NCI-H2081 treated with DMSO at 0.1 percent for 48 hours (cell line): ENCODE measurements at places on chromosomes 3 and 15.
A peak's percentile ranks its signal among the peaks of the same experiment; 100 is the strongest.

- DNase-seq, result no peak
These were observed 55.4 kb downstream of the CYP19A1 start for GRCh38 chr15:51283026-51283425.

DNA sequence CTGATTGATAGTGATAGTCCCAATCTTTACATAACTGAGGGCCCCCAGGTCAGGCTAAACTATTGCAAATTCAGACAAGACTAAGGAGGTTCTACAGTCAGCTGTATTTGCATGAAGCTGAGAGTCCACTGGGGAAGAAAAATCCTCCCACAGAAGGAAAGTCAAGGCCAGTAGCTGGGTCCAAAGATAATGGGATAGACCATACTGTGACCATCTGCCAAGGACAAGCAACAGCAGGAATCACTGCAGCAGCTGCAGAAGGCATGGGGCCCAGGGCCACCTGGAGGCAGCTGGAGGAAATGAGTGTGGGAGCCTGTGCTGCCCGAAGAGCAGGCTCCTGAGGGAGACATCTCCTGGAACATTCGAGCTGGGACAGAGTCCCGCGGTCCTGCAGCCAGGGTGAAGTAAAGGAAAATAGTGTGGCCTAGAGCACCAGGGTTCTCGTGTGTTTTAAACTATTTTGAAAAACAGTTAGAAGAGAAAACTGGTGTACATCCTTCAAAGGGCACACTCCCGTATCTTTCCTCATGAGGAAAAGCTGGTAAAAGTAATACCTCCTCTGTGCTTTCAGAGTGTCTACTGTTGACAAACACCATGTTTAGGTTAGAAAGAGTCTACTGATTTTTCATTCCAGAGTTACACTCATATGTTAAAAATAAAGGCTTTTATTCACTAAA, 13.2 kb upstream of the TMEM212 start:
- peak; percentile 23 for DNase-seq

DNA sequence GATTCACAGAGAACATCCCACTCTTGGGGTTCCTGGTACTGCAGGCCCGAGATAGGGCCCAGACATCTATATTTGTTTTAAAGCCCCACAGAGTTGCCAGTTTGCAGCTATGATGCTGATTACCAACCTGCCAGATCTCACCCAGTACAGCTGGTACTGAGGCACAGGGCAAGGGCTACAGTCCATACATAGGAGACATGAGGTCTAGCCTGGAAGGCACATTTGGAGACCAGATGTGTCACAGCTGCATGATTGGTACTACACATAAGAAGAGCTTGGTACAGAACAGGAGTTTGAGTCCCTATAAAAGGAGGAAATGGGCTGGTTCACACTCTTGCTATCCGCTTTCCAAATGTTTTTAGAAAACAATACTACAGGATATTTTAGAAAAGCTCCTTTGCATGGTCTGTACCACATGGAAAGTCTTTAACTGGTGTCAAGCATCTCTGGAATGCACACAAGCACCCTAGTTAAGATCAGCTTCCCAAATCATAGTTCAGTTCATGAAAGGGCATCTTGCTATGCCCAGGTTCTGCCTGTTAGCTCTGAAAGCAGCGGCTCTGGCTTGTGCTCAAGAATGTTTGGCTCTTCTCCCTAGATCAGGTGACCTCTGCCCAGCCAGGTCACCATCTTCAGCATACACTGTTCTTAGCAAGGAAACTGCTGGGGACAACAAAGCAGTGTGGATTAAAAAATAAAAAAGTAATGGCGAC, 20.6 kb downstream of the MTMR14 start:
- no peak for DNase-seq

DNA sequence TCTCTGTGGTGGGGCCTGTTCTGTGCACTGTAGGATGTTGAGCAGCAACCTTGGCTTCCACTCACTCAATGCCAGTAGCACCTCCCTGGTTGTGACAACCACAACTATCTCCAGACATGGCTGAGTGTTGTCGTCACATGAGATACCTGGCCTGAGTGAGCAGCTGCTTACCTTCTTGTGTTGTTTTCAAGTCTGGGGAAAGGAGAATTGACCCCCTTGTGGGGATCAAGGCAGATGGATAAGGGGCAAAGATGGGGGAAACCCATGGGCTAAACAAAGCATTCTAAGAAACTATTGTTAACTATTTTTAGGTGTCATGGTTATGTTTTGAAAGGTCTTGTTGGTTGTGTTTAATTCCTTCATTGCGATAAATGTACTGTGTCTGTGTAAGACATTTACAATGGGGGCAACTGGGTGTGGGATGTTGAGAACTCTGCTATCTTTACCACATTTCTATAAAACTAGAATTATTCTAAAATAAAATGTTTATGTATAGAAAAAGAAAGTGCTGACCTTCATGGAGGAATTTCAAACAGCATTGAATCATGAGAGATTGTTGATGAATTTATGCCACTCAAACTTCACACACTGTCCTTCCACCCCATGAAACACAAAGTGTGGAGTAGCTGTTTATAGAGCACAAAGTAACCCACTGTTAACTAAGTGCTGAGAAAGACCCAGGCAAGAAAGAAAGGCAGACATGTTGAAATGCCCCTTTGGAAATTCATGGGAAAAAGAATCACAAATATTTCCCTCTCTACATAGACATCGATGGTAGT, 48.4 kb upstream of the SPTSSB start:
- DNase-seq, result no peak

GRCh38 chr3:119628816-119629445, 31.2 kb downstream of the PLA1A start:
- no peak for DNase-seq

- no peak for DNase-seq
These were observed 475 bp downstream of the EIF4E3 start for GRCh38 chr3:71724584-71725270.

DNA sequence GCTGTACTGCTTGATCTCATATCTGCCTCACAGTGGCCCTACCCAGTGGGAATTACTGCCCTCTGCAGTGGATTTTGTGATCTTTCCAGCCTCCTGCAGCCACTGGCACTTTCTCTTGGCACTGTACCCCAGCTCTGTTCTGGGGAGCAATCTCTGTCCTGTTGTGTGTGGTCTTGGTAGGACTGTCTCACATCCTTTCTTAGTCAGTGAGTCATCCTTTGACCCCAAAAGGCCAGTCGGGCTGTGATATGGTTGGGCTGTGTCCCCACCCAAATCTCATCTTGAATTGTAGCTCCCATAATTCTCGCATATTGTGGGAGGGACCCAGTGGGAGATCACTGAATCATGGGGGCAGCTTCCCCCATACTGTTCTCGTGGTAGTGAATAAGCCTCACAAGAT, 133.3 kb upstream of the TPM1 start:
- no peak for DNase-seq

DNA sequence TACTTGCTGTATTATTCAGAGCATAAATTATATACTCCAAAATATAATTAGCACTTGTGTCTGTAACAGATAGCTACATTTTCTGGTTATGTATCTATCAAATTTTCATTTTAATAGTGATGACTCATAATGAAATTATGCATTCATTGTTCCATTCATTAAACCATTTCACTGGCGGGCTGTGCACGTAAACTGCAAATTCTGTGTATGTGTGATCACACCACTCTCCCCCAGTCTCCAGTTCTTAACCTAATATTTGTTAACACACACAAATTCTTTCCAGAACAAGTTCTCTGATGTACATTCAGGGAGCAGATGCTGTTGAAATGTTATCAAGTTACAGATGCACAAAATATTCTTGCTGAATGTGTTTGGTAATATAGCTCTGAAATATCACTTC, 3.8 kb upstream of the KCNMB2 start:
- no peak for DNase-seq

GRCh38 chr3:15959434-15959811, 161.6 kb upstream of the ANKRD28 start:
- no peak for DNase-seq

GRCh38 chr15:25990220-25990619, 127.1 kb upstream of the ATP10A start:
- DNase-seq, result no peak

DNA sequence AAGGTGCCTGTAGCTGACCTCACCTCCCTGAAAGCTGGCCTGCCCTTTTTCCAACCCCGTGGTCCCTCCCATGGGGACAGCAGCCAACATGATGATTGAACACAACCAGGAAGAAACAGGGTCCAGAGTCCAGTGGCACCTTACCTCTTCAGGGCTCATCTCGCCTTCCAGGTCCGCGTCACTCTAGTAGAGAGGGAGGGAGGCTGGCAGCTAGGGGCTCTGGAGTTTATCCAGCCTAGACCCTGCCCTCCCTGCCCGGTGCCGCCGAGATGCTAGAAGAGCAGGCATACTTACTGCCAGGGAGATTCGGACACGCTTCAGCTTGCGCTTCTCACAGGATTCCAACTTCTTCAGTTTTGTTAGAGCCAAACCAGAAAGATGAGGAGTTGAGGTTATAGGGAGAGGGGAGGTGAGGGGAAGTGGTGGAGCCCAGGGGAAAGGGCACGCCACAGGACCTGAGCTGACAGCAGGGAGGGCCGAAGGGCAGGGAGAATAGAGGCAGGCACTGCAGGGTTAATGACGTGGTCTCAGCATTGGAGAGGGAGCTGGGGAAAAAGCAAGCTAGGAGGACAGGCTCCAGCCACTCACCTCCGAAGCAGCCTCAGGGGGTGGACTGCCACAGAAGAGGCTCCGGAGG, 9.1 kb downstream of the CLCN2 start:
- no peak for DNase-seq

- no peak for DNase-seq
These were observed 9.7 kb downstream of the RHCG start for GRCh38 chr15:89486726-89487050.

- no peak for DNase-seq
These were observed 26.6 kb upstream of the PLXNA1 start for GRCh38 chr3:126956361-126956760.

DNA sequence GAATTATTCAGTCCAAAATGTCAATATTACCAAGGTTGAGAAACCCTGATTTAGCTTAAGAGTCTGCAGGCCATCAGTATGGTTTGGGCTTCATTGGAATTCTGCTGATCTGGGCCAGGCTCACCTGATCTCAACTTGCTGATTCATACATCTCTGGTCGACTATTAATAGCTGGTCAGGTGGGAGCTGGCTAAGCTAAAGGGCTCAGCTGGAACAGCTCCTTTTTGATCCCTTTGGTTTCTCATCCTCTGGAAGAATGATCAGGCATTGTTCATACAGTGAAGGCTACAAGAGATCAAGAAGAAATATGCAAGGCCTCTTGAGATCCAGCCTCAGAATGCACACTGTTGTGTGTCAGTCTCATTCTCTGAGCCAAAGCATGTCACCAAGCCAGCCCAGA, 123.3 kb upstream of the MME start:
- DNase-seq, result no peak

GRCh38 chr3:38210141-38210757, 44.9 kb downstream of the OXSR1 start:
- no peak for DNase-seq

DNA sequence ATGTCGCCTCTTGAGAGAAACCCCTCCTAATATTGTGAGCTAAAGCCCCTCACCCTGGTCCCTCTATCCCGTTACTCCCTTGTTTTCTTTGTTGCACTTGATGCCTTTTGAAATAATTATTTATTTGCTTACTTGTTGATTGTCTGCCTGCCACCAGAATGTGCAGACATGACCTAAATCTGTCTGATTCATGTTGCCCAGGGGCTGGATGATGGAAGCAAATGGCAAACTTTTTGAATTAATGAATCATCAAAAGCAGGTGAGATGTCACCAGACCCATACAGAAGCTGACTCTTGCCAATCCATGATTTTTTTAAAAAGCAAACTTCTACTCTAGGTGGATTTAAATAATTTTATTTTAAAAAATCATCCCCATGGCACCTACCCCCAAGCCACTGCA, 49.3 kb downstream of the GRIP2 start:
- DNase-seq, result no peak

- DNase-seq, result no peak
These were observed 155.2 kb downstream of the UACA start for GRCh38 chr15:70608144-70608543.

GRCh38 chr15:75468913-75469598, 17.6 kb upstream of the SIN3A start:
- DNase-seq, result no peak

DNA sequence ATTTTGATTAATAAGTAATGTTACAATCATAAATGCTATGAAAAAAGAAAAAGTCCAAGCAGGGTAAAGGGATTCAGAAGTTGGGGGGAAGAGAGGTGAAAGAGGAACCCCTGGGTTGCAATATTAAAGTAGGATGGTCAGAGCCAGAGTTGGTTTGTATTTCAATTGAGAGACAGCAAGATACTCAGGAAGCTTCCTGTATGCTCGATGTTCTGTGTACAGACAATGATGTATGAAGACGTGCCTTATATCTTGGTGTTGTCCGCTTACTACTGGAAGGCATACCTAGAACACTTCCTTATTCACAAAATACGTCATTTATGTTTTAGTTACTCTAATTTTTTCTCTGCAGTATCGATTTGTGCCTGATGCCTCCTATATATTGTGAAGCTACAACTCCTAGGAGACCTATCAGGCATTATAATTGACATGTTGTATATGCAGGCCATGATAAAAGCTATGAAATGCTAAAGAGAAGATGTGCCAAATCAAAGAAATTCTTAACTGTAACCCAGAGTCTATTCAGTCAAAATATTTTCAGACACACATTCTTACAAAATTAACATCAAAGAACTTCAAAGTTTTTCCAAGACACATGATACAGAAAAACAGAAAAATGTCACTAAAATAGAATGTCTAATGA, 87.5 kb downstream of the TBL1XR1 start:
- no peak for DNase-seq

DNA sequence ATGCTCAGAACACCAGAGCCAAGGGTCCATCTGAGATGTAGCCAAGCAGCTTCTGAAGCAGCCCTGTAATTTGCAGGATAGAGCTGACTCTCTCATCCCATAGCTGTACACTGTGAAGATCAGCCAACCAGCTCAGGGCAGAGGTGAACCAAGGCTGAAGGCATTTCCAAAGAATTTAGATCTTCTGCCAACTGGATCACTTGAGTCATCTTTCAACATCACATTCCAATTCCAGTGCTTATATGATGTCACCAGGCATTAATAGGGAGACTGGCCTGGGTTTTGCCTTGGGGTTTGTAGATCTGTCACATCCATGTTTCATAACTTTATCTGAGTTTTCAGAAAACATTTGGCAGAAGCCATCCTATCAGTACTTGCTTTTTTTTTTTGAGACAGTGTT, 98.2 kb downstream of the NR2F2 start:
- no peak for DNase-seq

GRCh38 chr3:40718681-40719080, 193.9 kb downstream of the ZNF621 start:
- DNase-seq, result no peak

DNA sequence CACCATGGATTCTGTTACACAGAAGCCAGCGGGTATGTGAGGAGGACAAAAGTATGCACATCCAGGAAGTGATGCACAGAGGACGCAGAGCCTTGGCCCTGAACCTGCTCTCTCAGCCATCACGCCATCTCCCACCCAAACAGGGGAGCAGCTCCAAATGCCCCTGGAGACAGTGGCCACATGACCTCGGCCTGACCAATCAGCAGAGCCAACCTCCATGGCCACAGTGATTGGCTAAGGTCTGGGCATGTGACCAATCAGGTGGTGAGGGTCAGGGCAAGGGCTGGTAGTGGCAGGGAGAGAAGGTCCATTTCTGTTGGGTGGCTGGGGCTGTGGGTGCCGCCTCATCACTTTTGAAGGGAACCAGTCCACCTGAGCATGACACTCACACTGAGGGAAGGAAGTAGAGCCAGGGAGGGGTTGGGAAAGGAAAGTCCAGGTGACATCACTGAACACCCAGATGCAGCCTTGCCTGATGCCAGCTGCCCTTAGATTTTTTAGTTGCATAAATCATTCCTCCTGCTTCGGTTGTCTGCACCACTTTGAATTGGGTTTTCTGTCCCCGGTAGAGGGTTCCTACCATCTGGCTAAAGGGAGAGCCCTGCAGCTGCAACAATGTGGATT, 70.3 kb upstream of the IQSEC1 start:
- no peak for DNase-seq

- DNase-seq, result no peak
These were observed 104.0 kb downstream of the ABHD5 start for GRCh38 chr3:43794776-43795175.
